GM03348 (cell line): ENCODE measurements at places on chromosomes 1 and 21.

DNA sequence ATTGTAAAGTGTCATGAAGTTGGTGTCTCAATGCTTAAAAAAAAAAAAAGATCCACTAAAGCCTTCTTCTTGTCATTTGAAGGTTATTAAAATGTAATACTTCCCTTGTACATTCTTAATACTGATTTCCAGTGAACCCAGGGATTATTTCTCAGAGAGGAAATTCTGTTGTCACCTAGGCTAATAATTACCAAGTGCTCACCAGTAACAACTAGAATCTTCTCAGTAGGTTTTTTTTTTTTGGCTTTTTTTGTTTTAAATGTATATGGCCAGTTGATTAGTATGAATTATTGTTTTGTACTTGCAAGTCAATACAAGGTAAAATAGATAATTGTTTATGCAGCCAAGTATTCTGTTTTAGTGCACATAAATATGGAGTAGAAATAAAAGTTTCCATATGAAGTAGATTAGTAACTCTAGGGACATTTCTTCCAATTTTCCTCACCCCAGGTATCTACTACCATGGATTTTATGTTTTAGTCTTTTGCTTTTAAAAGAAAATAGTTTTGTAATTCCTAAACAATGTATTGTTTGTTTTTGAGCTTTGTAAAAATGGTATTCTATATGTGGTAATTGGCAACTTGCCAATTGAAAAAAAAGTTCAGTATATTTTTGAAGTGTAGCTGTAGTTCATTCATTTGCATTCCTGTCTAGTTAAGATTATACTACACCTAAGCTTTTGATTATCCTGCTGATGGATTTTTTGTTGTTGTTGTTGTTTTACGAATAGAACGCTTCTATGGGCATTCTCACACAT, 21.9 kb downstream of the LAMC1 start:
- DNase-seq, result no peak

DNA sequence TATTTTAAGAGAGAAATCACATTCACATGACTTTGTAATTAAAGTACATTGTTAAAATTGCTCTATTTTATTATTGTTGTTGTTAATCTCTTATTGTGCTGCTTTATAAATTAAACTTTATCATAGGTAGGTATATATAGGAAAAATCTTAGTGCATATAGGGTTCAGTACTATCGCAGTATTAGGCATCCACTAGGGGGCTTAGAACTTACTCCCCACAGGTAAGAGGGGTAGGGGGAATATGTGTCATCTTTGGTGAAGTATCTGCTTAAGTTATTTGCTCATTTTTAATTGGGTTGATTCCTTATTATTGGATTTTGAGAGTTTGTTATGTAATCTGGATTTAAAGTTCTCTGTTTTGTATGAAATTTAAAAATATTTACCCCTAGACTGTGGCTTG, 385.2 kb downstream of the DUSP10 start:
- DNase-seq, result no peak

GRCh38 chr1:155981266-155982088, 3.1 kb upstream of the ARHGEF2 start:
- peak; percentile 79 for DNase-seq

GRCh38 chr1:204222006-204222763, 8.4 kb upstream of the GOLT1A start:
- no peak for DNase-seq

- peak; percentile 27 for DNase-seq
These were observed 54.2 kb upstream of the SPATA6 start for GRCh38 chr1:48526008-48526710.

DNA sequence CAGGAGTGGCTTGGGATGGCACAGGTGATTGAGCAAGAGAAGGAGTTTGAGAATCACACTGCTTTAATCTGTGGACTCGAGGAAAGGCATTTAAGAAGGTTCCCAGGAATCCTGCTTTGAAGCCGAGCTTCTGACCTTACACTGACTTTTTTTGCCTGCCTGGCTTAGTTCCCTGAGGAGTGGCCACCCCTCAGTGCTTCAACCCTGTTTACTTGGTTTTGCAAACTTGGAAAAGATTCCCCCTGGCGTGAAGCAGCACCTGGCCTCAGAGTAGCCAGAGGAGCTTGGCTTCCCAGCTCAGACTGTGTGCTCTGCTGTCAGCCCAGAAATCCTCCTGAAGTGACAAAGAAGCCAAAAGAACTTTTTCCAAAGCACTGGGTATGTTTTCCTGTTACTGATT, 48.5 kb upstream of the LDLRAP1 start:
- no peak for DNase-seq

DNA sequence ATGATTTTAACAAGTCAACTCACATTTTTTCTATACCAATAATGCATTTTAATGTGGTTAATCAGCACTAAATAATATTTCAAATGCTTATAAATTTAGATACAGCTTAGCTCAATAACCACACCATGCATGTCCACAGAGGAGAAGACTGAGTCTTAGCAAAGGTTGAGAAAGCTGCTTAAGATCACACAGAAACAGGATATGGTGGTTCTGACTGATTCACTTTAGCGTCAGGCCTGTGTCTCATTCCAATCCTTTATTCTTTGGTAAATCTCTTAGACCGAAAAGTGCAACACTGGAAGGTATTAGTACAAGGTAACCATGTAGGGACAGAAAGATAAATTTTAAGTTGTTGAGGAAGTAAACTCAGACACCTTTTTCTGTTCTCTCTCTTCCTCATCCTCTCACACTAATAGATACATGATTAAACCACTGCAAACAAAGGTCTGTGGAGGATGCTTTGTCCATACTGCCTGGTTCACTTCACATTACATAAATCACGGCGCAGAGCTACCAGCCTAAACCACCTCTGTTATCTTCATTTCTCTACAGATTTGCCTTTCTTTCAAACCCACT, 139.0 kb downstream of the DPYD start:
- DNase-seq, result no peak

- DNase-seq, result no peak
These were observed 54.1 kb upstream of the CFAP298 start for GRCh38 chr21:32666258-32666657.

GRCh38 chr1:233777566-233777965, 126.9 kb upstream of the SLC35F3 start:
- DNase-seq, result no peak

GRCh38 chr1:209266590-209267205, 316.8 kb upstream of the CAMK1G start:
- DNase-seq, result no peak

DNA sequence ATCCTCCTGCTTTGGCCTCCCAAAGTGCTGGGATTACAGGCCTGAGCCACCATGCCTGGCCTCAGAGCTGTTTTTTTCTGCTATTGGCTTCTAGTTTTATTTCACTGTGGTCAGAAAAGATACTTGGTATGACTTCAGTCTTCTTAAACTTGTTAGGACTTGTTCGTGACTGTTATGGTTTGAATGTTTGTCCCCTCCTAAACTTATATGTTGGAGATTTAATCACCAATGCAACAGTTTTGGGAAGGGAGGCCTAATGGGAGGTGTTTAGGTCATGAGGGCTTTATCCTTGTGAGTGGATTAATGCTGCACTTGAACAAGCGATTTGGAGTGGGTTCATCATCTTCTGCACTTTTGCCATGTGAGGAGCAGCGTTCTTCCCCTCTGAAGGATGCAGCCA, 24.5 kb upstream of the SOD1 start:
- DNase-seq, result no peak

DNA sequence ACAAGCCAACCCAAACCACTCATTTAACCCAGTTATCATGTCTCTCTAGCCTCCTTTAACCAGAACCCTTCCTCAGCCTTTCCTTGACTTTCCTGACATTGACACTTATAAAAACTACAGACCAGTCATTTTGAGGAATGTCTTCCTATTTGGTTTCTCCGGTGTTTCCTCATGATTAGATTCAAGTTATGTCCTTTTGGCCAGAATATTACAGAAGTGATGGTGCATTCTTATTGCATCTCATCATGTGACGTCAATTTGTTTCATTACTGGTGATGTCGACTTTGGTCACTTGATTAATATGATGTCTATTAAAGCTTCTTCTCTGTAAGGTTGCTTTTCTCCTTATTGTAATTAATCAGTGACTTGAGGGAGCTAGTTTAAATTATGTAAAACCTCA, 6.1 kb upstream of the RCSD1 start:
- no peak for DNase-seq

GRCh38 chr1:94773296-94773809, 46.8 kb upstream of the SLC44A3 start:
- no peak for DNase-seq

- DNase-seq, result peak; percentile 43
These were observed 21.7 kb upstream of the PEF1 start for GRCh38 chr1:31666263-31666963.

DNA sequence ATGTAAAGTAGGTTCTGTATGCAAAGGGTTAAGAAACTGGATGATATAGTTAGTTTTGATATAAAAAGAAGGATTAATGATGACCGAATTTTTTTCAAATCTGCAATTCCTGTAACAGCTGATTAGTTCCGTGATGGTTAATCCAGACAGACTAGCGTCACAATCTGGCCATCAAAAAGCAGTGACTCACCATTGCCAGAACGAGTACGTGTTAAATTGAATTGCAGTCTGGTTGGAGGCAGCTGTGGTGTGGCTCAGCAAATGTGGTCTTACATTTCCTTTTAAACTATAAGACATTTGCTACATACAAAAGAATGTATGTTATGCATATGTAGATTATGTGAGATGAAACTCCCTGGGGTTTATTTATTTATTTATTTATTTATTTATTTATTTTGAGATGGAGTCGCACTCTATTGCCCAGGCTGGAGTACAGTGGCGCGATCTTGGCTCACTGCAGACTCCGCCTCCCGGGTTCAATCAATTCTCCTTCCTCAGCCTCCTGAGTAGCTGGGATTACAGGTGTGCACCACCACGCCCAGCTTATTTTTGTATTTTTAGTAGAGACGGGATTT, 139.8 kb downstream of the RYR2 start:
- DNase-seq, result no peak

DNA sequence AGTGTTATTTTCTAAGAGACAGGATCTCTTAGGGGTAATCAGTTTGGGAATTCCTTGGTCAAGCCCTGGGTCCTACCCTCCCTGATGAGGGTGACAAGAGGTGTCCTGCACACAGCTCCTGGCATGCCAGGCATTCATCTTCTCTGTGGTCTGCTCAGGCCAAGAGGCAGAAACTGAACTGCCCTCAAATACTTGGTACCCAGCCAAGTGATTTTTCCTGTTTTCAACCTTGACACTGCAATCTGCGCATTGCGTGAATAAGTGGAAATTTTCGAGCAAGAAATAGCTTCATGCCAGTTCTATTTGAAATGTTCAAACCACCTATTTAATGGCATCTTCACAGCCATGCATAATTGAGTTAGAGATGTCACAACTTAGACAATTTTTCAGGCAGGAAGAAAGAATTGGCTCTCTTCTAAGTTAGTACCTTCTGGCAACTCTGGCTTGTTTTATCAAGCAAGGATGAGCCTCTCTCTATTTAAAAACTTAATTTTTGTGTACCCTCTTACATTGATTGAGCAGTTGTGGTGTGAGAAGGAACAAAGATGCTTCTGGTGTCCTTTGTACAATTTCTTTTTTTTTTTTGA, 27.0 kb downstream of the DNM3 start:
- DNase-seq, result no peak
